Chondrocyte (in vitro differentiated cells): ENCODE measurements at places on chromosomes 7 and 10.
A peak's percentile ranks its signal among the peaks of the same experiment; 100 is the strongest.

GRCh38 chr7:157465891-157466866, 129.4 kb downstream of the DNAJB6 start:
- DNase-seq = no peak

GRCh38 chr7:108454317-108454673, 1.9 kb downstream of the NRCAM start:
- no peak for DNase-seq

GRCh38 chr7:152596824-152597223, 79.1 kb downstream of the XRCC2 start:
- DNase-seq = no peak

DNA sequence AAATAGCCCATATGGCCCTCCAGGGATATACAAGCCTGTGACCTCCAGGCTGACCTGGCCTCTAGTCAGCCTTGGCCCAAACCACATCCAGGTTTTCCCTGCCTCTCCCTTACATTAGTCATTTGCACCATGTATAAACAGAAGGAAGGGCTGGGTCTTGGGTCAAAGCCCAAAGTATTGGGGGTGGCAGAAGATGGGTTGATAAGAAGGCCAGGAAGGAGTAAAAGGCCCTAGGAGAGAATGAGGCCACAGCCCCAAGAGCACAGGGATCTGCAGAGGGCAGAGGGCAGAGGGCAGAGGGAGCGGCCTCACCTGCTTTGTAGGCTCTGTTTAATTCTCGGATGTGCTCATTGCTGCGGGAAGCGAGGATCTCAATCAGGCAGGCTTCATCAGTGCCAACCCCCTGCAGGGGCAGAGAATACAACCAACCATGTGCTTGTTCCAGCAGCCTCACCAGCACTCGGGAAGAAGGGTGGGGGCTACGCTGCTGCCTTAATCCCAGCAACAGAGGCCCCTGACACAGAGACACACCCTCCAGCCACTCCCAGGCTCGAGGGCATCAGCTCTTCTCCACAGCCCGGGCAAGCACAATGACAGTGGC, 31.3 kb downstream of the PLAC9 start:
- peak; percentile 60 for DNase-seq

DNA sequence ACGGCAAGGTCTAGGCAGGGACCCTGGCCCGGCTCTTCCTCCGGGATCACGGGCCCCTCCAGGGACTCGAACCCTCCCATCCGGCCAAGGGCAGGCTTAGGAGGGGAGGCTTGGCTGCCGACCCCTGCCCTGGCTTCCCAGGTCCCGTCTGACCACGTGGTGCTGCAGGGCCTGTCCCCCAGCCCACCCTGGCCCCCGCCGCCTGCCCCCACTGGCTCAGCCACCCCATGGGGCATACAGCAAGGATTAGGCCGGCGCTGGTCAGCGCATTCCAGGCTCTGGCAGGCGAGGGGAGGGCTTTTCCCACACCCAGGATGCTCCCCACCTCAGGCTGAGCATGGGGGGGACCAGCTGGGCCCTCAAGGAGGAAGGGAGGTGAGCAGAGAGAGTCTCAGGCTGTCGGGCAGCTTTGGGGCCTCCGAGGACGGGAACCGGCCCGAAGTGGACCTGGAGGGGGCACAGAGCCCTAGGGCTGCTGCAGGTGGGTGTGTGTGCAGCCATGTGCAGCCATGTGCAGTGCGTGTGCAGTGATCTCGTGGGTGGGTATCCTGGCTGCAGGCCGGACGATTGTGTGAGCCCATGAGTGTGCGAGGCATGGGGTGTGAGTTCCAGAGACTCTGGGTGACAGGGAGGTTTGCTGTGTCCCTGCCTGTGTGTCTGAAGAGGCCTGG, 713 bp upstream of the GRIFIN start:
- no peak for DNase-seq

DNA sequence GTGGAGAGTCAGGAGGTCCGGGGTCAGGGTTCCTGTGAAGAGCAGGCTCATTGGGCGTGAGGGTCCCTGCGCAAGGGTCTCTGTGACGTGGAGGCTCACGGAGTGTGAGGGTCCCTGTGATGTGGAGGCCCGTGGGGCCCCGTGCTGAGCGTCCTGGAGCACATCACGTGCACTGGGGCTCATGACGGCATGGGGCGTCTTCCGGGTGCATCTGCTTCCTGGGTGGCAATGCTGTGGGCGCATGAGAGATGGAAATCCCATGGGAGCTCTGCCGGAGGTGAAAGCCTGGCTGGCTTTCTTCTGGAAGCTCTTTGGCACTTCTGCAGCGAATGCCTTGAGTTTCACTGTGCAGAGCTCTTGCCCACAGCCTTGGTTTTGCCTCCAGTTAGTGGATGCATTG, 71.4 kb downstream of the WDR37 start:
- DNase-seq = no peak

DNA sequence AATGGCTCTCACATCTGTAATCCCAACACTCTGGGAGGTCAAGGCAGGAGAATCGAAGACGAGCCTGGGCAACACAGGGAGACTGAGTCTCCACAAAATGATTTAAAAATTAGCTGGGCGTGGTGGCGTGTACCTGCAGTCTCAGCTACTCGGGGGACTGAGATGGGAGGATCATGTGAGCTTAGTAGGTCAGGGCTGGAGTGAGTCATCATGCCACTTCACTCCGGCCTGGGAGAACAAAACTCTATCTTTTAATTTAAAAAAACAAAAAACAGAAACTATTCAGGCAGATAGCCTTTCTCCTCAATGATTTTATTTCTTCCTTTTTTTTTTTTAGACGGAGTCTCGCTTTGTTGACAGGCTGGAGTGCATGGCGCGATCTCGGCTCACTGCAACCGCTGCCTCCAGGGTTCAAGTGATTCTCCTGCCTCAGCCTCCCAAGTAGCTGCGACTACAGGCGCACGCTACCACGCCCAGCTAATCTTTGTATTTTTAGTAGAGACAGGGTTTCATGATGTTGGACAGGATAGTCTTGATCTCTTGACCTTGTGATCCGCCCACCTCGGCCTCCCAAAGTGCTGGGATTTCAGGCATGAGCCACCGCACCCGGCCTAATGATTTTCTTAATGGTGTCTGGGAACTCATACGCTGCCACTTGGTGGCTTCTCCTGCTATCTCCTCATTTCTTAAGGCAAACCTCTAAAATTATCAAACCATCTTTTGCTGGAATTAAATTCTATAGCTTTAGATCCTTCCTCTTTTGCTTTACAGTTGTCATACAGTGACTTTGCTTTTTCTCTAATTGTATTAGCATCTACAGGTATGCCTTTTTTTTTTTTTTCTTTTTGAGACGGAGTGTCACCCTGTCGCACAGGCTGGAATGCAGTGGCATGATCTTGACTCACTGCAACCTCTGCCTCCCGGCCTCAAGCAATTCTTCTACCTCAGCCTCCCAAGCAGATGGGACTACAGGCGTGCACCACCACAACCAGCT, 22.9 kb downstream of the SRPK2 start:
- DNase-seq = no peak

GRCh38 chr7:72540106-72540611, 128.0 kb upstream of the CALN1 start:
- DNase-seq = no peak

- no peak for DNase-seq
Measured at GRCh38 chr10:110967009-110967630, 47.7 kb downstream of the SHOC2 start.

- DNase-seq = no peak
Measured at GRCh38 chr7:35785250-35785649, 15.6 kb upstream of the SEPTIN7 start.

DNA sequence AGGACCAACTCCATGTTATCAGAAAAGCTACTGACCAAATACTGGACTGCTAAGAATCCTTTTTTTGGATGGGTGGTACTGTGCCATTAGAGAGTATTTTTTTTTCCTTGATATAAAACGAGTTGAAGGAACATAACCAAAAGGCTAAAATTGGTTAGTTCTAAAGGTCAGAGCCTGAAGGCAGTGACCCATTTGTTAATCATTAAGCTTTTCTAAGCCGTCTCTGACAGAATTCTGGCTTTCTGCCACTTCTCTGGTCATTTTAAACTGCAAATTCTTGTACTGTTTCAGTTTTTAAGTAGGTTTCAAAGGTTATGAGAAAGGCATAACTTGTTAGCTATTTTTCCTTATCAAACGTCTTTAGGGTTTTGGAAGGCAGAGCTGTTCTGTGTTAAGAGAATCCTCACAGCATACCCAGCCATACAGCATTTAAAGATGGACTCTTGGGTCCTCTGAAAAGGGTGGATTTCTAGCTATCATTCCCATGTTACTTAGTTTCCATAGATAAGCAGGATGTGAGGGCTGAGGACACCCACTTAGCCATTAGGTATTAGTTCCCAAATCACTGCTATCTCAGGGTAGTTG, 196.8 kb downstream of the RNLS start:
- DNase-seq = no peak

- DNase-seq = no peak
Measured at GRCh38 chr10:122158362-122158761, 112.7 kb upstream of the BTBD16 start.

DNA sequence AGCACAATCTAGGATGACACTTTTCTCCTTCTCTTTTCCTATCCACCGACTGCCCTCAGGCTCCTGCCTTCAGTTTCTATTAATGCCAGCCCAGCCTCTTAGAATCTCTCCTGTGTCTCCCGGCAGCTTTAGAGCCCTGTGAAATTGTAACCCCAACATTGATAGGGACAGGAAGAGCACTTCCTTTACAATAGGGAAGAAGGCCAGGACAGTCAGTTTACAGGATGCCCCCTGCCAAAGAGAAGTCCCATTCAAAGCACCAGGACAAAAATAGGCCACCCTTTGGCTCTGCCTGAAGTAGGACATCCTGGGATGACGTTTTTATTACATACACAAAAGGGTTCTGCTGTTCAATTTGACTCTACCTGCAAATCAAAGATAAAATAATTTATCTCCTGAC, 64.7 kb upstream of the ANK3 start:
- DNase-seq = no peak

- DNase-seq = no peak
Measured at GRCh38 chr10:33093362-33093761, 135.3 kb upstream of the ITGB1 start.

DNA sequence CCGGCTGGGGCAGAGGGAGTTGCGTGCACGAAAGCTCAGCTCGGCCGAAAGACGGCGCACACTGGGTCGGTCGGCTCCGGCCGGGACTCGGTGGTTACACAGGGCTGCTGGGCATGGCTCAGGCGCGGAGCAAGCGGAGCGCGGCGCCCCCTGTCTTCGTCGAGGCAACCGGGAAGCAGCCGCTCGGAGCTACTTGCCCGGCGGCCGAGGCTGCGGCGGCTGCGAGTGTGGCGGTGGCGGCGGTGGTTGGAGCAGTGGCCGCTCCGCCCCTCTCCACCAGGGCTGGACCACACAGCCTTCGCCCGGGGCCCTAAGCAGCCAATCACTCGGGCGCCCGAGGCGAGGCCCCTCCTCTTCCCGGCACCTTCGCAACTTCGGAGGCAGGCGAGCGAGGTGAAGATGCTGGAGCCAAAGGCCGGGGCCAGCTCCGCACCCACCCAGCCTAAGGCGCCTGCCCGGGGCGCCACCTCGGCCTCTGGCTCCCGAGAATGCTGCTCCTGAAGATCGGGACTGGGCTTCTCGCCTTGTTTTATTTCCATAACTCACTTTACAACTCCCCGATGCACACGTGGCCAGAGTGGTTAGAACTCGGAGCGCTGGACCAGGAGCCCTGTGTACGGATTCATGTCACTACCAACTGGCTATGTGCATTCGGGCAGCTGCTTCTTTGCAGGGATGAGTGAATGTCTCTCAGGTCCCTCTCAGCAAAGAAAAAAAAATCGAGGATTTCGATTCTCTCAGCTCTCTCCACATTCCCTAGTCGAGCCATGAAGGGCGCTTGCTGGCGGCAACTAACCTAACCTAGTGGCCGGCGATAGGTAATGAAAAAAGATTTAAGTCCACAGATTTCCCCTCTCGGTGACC, at the start of gene TLL2:
Gene TLL2, minus strand, starts transcription at position 229 of the 864 bp plus-strand sequence. CDS start 241 bp downstream, outside the sequence.
- DNase-seq = no peak

DNA sequence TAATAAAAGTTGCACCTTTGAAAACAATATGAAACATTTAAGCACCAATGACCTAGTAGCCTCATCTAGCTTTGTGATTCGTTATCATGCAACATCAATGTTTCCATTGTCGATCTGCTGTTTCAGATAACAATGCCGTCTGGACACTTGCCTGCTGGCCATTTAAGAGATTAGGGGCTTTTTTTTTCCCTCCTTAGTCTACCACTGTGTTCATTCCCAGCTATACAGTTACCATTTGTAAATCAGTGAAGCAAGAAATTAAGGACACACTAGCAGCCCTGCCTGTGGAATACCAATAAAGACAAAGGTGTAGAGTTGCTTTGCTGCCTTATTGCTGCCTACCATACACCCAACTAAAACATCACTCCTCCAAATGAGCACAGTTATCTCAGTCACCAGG, 37.6 kb upstream of the MYO3A start:
- DNase-seq = no peak

DNA sequence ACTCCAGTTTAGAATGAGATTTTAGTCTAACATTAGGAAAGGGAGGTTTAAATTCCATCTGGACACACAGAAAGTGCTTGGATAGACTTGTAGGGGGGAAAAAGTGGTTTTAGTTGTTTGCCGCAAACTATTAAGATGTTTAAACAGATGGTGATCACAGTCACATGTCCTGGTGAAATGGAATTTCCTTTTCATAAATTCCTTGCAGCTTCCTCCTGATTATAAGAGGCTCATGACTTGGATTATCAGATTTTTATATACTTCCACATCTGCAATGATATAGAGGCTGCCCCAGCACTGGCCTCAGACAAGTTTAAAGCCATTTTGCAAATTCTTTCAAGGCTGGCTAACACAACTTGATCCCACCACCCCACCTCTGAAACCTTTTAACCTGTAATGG, 106.4 kb upstream of the ARMC3 start:
- DNase-seq = no peak

DNA sequence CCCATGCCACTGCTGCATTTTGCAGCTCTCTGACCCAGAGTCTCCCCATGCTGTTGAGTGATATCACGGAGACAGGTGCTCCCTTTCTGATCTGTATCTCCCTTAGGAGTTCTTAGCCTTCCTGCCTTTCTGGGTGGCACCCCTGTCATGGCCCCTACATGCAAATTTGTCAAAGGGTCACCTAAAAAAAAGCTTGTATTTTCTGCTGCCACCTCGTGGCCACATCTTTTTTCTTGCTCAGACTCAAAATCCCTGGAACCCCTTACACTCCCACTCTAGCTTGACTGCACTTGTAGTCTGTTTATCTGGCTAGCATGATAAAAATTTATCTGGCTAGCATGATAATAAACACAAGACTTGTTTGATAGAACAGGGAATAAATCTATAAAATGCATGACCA, 809.1 kb downstream of the SORCS1 start:
- no peak for DNase-seq

DNA sequence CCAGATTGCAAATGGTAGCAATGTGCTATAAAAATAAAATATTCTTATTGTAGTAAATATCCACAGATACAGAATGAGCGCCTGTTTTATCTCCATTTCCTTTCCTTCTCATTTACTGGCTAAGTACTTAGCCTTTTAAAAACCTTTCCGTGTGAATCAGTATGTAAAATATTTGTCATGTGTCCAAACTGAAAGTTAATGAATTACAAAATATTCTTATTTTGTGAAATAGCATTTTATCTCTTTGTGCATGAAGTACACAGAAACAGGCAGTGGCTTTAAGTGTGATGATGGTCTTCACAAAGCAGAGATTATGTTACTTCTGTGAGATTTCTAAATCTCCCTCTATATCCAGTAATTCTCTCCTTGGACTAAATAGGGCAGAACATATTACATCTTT, 56.7 kb upstream of the KIAA1217 start:
- no peak for DNase-seq
